Stimulated activated naive CD4-positive, alpha-beta T cell treated with Interleukin-2 at 50 U/mL for 16 hours (primary cell): ENCODE measurements at places on chromosomes 16 and 17.

GRCh38 chr17:17080181-17080631, 37.9 kb downstream of the MPRIP start:
- DNase-seq = no peak

DNA sequence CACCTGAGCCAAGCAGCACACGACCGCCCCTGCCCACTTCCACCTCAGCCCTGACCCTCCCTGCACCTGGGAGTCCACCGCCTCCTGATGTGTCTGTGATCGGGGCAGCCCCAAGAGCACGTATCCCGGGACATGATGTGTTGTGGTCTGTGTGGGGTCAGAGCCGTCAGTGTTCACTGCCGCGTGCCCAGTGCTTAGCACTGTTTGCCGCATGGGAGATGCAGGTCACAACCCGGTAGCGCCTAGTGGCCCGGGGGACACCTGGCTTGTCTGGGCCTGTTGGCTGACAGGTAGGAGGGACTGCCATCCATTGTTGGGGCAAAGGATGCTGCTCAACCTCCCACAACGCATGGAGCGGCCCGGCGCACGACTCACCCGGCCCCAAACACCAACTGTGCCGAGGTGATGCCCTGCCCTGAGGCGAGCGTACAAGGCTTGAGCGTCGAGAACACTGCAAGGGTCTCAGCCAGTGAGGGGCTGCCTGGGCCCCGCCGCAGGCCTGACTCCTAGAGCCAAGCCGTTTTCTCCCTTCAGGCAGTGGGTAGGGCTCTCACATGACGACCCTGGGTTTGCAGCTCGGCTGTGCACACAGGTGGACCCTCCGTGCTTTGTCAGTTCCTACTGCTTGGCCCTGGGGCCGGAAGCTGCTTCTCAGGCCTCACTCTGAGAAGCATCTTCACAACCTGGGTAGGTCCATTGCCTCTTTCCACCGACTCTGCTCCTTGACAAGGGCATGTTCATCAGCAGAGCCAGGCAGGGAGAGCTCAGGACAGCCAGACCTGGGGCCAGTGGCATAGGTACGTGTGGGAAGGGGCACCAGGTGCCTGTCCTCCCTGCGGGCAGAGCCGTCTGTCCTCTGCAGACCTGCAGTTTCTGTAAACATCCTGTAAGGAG, 5.9 kb upstream of the C16orf95 start:
- DNase-seq = no peak

DNA sequence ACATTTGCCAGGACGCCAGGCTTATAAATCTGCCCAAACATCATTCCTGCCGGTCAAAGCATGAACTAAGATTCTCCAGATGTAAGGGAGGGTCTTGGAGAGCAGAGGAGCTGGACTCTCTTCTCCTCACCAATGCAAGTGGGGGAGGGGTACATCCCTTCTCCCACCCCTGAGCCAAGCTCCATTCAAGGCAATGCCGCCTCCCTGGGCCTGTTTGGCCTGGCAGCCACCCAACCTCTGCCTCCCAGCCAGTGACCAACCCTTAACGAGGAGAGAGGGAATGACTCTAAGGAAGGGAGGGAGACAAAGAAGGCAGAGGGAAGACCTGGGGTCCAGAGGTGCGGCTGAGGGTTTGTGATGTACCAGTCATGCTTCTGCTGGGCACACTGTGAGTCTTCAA, 13.8 kb downstream of the C17orf50 start:
- no peak for DNase-seq

DNA sequence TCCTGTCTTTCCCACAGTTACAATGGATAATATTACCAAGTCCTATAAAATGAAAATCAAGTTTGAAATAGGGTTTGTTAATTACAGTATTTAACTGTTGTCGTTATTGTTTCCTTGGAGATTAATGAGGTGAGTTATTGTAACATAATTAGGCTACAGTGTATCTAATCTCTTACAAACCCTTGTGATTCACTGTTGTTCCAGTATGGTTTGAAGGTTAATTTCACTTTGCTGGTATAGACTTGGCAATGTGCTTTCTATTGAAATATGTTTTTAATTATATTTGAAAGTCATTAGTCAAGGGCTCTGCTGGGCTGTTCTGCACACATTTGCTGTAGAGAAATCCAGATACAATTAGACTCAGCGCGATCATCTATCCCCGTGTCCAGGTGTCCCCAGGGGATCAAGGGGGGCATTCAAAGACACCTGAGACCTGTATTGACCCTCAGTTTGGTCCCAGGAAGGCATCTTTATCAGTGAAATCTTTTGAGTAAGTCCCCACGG, 624.6 kb upstream of the EEF2KMT start:
- DNase-seq = no peak

DNA sequence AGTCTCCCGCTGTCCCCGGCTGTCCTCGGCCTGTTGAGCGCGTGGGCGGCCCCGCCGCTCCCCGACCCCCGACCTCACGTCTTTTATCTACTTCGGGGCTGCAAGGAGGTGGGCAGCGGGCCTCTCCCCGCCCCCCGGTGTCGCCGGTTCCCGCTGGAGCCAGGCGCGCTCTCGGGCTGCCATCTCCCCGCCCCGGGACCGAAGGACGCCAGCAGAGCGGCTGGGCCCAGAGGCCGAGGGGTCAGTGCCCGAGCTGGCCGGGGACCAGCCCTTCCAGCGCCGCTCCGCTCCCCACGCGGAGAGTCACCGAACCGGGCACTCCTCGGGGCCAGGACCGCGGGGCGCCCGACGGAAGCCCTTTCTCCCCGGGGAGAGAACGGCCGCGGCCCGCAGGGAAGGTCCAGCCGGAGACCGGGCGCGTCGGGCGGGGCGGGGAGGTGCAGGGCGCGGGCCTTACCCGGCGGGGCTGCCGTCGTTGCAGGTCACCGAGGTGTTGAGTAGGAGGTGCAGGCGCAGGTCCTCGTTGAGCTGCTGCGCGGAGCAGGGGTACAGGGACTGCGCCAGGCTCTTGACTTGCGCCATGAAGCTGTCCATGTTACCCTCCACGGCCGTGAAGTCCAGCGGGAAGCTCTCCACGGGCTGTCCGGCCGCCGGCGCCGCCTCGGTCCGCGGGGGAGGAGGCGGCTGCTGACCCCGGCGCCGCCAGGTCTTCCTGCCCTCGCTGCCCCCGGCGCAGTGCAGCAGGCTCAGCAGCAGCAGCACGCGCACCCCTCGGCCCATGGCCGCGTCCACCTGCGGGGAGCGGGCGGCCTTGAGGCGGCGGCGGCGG, 643 bp downstream of the NOTUM start:
- DNase-seq = peak; percentile 5

GRCh38 chr16:1887711-1888354, 15.9 kb upstream of the MEIOB start:
- DNase-seq = no peak

DNA sequence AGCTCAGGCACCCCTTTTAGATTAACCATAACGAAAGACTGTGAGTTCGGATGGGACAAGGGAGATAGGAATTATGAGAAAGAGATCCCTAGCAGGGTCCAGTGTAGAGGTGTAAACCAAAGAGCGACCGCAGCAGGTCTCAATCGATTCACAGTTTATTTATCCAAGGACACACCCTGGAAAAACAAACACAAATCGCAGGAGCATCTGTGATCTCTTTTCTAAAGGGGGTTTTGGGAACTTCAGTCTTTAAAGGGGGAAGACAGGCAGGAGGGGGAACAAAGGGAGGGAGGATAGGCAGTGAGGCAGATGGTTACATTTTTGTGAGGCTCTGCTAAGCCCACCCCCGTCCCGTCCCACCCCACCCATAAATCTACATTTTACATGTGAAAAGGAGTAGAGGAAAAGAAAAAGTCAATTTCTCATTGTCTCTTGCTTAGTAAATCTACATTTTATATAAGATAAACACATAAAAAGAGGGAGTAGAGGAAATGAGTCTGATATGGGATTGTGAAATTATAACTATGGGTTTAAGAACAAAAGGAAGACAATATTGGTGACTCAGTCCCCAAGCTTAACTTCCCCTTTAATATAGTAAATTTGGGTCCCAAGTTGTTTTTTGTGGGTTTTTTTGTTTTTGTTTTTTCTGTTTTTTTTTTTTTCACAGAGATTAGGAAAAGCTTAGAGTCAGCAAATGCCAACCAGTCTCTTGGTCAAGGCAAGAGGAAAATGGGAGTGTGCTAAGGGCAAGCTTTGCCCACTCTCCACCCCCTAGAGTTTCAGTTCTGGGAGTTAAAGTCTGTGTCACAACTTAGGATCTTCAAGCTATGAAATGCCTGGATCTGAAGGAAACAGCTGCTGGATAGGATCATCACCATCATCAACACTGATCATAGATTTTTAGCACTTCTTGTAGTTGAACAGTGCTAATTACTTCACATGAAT, 160.9 kb upstream of the CDH5 start:
- DNase-seq = no peak

- DNase-seq = no peak
These were observed 25.0 kb upstream of the ZNF750 start for GRCh38 chr17:82864713-82865248.

GRCh38 chr17:1714427-1714979, 4.3 kb upstream of the TLCD2 start:
- DNase-seq = no peak

DNA sequence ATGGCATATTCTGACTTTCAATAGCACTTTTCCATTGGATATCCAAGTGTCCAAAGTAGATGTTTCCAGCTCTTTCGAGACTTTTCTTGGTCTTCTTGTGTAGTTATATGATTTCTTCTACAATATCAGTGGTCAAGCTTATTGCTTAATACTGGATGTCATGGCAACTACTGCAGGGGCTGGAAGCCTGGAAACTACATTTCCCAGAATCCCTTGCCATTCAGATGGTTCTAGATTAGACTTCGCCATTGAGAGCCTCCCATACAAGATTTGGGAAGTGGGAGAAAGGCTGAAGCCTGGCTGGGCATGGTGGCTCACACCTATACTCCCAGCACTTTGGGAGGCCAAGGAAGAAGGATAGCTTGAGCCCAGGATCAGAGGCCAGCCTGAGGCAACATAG, 153.6 kb downstream of the C16orf95 start:
- DNase-seq = no peak

GRCh38 chr16:51159865-51160264, 8.8 kb upstream of the SALL1 start:
- DNase-seq = no peak

GRCh38 chr16:13307851-13308250, 406.5 kb downstream of the SHISA9 start:
- DNase-seq = no peak

- no peak for DNase-seq
These were observed 8.5 kb upstream of the ANKRD11 start for GRCh38 chr16:89498839-89499238.

- peak; percentile 43 for DNase-seq
These were observed 1.8 kb upstream of the CISD3 start for GRCh38 chr17:38728290-38728831.

DNA sequence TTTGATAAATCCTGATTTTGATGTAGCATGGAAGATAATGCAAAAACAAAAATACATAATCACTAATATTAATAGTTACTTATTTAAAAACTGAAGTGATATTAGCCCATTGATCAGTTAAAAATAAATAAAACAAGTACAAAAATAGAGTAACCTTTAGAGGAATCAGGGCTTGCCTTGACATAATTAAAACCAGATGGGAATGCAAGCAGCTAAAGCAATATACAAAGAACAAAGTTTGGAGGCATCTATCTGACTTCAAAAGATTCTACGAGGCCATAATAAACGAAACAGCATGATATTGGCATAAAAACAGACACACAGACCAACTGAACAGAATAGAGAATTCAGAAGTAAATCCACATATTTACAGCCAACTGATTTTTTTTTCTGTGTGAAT, 15.0 kb upstream of the HEATR3 start:
- no peak for DNase-seq

DNA sequence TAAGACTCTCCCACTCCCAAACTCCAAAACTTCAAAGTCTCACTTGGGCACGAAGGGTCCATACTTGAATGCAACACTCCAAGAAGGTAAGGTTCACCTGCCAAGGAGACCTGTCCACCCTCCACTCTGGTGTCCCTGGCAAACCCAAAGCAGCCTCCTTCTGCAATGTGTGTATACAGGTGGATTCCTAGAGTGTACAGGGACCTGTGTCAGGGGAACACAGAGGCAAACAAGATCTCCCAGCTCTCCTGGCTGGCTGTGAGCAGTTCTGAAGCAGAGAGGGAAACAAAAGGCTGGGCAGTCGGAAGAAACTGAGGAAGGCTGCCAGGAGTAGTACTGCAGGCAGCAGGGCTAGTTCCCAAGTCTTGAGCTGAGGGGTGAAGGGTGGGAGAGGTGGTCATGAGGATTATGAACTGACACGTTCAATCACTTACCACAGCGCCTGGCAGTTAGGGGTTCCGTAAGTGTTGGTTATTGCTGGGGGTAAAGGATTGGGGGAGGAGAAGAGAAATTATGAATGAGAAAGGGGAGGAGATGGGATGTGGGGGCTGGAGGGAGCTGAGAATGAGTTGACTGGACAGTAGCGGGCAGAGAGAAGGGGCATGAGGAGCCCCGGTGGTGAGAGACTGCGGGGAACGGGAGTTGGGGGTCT, 795 bp downstream of the KCTD13 start:
- no peak for DNase-seq

DNA sequence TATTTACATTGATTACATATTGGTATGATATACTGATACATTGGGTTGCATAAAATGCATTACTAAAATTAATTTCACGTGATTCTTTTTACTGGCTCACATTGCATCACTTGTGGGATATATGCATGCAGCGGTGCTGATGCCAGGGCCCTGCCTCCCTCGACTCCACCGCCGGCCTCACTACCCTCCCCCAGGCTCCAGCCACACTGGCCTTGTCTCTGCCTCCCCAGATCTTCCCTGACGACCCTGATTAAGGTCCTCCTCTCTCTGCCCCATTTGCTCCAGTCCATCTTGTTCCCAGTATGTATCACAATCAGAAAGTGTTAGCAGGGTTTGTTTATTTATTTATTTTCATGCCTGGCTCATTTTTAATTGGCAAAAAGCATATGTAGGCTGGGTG, 306.8 kb downstream of the FOXL1 start:
- no peak for DNase-seq

DNA sequence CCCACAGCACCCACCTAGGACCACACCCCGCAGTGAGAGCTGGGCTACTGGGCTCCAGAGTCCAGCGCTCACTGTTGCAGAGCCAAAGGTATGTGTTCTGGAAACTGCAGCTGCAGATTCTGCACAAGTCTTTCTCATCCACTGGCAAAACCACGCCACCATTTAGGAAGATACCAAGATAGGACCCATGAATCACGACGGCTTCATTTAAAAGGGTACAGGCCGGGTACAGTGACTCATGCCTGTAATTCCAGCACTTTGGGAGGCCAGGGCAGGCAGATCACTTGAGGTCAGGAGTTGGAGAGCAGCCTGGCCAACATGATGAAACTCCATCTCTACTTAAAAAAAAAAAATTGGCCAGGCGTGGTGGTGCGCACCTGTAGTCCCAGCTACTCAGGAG, 18.8 kb downstream of the FOXF1 start:
- no peak for DNase-seq

- no peak for DNase-seq
These were observed 4.7 kb upstream of the NRN1L start for GRCh38 chr16:67879936-67880335.

GRCh38 chr16:21713549-21714368, 50.0 kb downstream of the OTOA start:
- no peak for DNase-seq
